Activated T-cell treated with anti-CD3 and anti-CD28 coated beads, Interleukin-2, amount 50 U/mL, for 1 hour (primary cell): ENCODE measurements at places on chromosomes 6 and 20.

GRCh38 chr6:112150363-112150762 is 63.0 kb downstream of the FAM229B start:
- no peak for DNase-seq

- DNase-seq: no peak
Observed at GRCh38 chr6:165231581-165232561, 77.5 kb downstream of the C6orf118 start.

DNA sequence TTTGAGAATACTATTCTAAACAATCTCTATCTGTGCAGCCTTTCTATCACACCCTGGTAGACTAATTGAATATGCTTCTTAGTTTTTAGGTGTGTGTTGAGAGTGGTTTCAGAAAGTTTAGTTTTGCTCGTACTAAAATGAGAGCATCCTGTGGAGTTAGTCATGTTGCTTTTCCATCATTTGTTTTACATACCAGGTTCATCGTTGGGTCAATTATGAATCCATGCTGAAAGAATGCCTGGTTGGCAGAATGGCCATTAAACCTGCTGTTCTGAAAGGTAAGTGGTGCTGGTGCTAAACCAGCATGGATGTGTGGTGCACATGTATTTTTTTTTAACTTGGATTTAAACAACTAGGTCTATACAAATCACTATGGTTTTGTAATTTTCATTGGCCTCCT is 49.3 kb downstream of the CYB5R4 start:
- DNase-seq: no peak

- DNase-seq: no peak
Observed at GRCh38 chr6:164069350-164069990, 655.0 kb downstream of the QKI start.

- no peak for DNase-seq
Observed at GRCh38 chr20:10686356-10687133, 12.7 kb upstream of the JAG1 start.

DNA sequence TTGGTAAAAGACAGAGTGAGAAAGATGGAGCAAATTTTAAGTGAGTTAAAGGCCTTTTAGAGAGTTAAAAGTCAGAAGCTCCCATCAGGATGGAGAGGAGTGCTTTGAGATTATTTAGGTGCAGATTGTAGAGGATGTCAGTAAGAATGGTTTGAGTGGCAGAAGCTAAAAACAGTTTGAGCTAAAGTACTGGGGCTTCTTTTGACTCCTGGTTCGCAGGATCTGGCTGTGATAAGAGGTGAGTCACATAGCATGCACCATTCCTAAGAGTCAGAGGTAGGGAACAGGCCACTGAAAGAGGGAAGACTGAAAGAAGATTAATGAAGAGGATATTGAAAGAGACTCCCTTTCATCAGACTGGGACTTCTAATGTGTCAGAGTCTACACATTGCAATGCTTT is 1047.9 kb upstream of the MAP3K7 start:
- DNase-seq: no peak

DNA sequence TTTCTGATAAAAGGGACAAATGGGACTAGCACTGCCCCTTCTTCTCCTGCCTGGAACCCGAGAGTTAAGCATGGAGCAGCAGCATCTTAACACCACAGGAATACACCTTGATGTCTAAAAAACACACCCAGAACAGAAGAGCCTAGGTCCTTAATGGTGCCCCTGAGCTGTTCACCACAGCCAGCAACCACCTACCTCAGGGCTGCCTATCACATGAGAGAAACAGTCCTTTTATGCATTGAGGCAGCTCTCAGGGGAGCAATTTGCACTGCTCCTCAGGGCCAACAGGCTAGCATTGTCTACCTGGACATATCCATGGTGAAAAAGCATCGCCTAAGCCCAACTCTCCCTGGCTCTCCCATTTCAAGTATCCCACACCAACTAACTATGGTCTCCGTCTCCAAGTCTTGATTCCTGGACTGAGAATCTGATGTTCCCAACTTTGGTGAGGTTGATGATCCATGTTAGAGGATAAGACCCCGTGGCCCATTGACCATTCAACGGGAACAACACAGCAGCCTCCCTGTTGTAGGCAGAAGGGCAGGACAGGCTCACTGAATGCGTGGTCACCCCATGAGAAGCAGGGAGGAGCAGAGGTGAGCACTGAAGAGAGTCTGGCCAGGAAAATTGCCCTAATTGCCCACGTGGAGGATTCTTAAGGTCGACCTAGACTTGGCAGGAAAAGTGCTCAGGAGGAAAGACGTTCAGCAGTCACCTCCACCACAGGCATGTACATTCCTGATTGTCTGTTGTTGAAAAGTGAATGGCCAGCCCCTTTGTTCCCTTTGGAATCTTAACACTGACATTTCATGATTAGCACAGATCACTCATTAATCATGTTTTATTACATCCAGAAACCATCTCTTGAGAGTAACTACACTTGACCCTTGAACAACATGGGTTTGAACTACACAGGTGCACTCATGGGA is 4.2 kb upstream of the APMAP start:
- no peak for DNase-seq
